ENCODE measurements at places on chromosomes 5 and 9.

GRCh38 chr9:105425816-105426433, 21.9 kb upstream of the FSD1L start:
- DNase-seq, result no peak

DNA sequence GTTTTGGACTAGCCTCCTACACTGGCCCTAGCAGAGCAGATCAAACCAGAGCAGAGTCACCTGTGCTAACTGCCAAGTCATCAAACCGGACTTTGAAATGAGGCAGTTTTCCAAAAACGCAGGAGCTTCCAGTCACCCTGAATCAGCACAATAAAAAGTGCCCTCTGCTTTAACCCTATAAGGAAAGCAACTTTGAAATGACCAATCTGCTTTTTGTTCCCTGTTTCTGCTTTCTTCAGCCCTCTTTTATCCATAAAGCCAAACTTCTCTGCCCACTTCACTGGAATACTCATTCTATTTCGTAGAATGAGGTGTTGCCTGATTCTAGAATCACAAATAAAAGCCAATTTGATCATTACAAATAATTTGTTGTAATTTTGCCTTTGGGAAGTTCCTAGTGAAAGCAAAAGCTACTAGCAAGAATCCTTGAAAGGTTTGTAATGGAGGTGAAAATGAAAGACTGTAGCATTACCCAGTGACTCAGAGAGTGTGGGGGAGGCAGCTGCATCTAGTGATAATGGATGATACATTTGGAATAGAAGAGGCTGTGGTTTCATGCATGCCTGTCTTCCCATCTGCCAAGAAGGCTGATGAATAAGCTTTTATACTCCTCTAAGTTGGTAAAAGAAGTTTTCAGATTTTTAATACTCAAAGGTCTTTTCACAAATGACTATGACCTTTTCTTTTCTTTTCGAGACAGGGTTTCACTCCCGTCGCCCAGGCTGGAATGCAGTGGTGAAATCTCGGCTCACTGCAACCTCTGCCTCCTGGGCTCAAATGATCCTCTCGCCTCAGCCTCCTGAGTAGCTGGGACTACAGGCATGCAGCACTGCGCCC, 14.9 kb downstream of the SPAAR start:
- DNase-seq, result peak; percentile 21

- DNase-seq, result no peak
These were observed 4.3 kb downstream of the NPR2 start for GRCh38 chr9:35795695-35796094.

DNA sequence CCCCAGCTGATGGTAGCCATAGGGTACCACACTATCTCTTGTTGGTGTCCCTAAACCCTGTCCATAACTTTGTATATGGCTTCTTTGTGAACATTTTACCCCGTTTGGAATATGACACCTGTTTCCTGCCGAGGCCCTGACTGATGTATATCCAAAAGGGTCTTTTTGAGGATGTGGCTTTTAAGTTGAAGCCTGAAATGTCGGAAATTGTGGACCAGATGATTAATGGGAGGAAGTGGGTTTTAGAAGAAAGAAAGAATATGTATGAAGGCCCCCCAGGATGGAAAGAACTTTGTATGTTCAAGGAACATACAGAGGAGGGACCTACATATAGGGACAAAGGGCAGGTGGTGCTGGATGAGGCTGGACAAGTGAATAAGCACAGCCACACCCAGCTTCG, 16.7 kb upstream of the TNFSF8 start:
- no peak for DNase-seq

DNA sequence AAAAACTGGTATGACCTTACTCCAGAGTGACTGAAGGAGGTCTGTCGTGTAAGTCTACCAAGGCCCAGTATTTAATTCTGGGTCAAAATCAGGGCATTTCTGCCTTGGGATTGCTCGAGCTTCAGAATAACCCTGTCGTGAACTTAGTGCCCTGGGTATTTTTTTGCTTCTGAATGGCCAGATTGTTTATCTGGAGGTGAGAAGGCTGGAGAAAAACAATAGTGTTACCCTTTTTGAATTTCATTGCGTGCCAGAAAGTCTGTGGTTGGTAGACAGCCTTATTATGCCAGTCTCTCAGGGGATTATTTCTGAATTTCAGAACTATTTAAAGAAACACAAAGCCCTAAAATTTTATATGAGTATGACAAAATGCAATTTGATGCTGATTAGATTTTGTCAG, 323.4 kb downstream of the CSNK1G3 start:
- no peak for DNase-seq

DNA sequence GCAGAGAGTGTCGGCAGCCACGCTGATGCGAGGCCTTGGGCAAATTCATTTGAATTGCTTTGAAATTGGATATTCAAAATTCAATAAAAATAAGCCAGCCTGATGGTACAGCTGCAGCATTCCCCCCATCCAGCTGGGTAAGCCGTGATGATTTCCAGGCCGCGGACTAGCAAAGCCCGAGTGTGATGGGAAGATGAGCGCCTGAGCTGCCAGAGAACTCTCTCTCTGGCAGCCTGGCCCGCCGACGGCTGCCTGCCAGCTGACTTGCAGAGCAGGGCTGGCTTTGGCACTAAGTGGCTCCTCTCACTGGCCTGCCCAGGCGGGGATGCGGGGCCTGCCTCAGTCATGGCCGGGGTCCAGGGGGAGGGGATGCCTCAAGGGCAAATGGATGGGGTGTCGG, 268.3 kb upstream of the WWC1 start:
- peak; percentile 72 for DNase-seq

DNA sequence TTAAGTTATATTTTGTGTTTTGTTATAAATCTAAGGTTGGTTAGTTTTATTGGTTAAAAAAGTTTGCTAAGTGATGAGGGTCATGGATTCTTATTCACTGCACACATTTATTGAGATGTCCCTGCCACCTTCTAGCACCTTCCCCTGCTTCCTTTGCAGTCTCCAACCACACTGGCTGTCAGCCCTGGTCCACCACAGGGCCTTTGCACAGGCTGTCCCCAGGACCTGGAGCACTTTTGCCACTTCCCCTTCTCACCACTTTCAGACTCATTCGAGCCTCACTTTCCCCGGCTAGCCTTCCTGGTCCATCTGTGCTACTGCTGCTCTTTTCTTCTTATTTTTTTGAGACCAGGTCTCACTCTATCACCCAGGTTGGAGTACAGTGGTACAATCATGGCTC, 45.3 kb downstream of the ARHGAP26 start:
- no peak for DNase-seq

- no peak for DNase-seq
These were observed 12.9 kb downstream of the NIPSNAP3B start for GRCh38 chr9:104776797-104777196.

DNA sequence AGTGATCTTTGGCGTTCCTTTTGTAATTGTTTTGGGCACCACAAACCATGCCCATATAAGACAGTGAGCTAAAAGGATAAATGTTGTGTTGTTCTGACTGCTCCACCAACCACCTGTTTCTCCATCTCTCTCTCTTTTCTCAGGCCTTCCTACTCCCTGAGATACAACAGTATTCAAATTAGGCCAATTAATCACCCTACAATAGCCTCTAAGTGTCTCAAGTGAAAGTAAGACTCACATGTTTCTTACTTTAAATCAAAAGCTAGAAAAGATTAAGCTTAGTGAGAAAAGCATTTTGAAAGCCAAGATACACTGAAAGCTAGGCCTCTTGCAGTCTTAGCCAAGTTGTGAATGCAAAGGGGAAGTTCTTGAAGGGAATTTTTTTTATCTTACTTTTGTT, 268.8 kb upstream of the NREP start:
- no peak for DNase-seq

DNA sequence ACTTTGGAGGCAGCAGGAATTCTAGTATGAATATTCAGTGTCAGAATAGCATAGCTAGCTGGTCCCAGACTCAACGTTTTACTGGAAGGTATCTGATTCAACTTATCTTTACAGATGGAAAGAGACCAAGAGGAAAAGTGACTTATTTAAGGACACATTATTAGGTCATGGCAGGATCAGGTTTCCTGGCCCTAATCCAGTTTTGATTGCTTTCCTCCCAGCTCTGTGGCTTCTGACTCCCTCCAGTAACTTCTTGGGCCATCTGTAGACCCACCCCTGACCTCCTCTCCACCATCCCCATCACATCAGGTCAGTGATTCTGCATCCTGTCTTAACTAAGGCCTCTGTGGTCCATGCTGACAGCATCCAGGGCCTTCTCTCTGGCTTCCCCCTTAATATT, 38.4 kb downstream of the SH3TC2 start:
- no peak for DNase-seq

GRCh38 chr5:10440367-10440990, 1.2 kb upstream of the ROPN1L start:
- DNase-seq, result no peak

DNA sequence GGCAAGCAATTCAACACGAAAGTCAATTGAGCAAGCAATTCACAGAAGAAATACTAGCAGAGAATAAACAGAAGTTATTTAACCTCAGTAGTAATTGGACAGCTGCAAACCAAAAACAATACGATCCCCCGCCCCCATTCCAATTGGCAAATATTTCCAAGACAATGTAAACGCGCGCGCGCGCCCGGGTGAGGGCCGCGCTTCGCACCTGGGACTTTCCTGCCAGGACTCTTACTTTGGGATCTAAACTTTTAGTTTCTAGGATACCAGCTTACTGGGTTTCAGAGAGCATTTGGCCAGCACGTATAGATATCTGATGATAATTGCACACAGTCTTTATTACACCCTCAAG, 8.6 kb downstream of the RUFY1 start:
- no peak for DNase-seq

- DNase-seq, result no peak
These were observed 86.6 kb downstream of the GABRA1 start for GRCh38 chr5:161934486-161934885.

DNA sequence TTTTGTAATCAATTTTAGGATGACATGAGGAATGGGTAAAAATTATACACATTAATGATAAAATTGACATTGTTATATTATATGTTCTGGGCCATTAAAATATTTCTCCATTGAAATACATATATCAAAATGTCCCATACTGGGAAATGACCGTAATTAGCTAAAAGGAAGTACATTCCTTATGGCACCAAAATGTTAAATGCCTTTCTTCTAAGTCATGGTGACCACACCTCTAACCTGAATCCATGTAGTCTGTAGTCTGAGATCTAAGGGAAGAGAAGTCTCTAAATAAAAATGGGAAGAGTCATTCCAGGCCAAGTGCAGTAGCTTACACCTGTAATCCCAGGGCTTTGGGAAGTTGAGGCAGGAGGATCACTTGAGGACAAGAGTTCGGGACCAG, 10.0 kb upstream of the GDA start:
- DNase-seq, result no peak

DNA sequence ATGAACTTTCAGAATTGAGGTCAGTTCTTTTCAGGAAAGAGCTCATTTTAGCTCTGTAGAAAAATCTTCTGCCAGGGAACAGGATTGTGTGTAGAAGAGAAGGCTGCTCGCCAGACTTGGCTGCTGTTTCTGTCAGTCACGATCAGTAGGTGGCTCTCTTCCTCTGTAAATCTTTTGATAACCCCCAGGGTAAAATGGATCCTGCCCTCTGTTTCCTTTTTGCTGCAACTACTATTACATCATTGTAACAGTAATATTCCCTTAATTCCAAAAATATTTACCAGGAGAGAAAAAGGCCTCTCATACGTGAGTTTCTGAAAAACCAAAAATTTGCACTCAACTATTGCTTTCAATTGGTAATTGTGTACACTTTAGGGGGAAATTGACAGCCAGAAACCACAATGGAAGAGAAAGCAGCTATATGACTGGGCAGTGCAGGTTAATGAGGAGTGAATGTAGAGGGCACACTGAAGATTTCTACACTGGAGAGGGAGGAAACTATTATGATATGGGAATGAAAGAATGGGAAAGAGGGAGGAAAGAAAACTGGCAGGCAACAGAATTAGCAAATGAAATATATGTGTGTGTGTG, 12.3 kb downstream of the IFNA21 start:
- DNase-seq, result peak; percentile 27

- DNase-seq, result no peak
These were observed 28.3 kb upstream of the UHRF2 start for GRCh38 chr9:6384732-6385131.

- no peak for DNase-seq
These were observed 10.8 kb upstream of the ADRA1B start for GRCh38 chr5:159905496-159905895.

GRCh38 chr5:3300726-3301125, 294.9 kb upstream of the IRX1 start:
- DNase-seq, result no peak

- DNase-seq, result no peak
These were observed 48.6 kb downstream of the SHB start for GRCh38 chr9:38020151-38021076.

DNA sequence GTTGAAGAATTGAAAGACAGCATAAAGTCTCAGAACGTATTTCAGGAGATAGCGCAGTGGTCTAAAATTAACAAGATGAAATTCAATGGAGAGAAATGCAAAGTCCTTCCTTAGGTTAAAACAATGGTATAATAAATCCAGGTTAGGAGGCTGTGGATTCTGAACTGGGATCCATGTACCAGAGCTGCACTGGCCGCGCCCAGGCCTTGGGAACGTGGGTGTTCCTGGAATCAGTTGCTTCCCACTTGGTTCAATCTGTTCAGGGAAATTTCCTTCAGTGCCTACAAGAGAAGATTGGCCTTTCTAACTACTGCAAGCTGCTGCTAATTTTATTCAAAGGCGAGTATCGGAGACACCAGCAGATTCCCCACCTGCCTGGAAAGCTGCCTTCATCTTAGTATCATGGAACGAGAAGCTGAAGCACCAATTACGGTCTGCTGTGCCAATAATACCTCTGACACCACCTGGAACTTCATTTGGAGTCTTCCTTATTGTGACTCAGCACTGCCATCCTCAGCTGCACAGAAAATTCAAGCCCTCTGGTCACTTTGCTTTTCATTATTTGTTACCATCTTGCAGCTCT, 14.3 kb upstream of the CTNND2 start:
- DNase-seq, result no peak

DNA sequence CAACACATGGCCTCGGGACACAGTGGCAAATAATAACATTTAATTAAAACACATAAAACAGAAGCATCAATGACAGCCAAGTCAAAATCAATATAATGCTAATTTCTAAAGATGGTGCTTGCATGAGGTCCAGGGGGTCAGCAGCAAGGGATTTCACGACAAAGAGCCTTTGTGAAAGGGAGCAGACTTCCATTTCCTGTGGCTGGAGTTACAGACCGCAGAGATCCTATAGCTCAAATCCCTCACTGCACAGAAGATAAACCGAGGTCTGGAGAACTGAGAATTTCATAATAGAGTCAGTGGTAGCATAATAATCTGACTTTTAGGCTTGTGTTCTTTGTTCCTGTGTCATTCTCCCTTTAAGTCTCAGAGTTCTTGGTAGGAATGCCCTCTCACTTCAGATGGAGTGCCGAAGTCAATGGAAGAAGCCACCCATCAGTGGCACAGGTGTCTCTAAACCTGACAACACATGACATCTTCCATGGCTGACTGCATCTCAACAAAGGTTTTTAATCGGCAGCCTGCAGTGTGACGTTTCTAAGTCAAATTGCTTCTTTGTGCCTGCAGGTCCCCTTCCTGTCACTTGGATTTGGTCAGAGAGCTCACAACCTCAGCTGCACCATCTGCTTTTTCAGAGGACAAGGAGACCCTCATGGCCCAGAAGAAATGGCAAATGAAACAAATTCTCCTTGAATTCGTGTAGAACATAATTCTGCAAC, 67.4 kb downstream of the CARTPT start:
- peak; percentile 66 for DNase-seq

GRCh38 chr5:60727033-60727679, 27.2 kb upstream of the DEPDC1B start:
- DNase-seq, result no peak

- no peak for DNase-seq
These were observed 490.2 kb upstream of the NUDT12 start for GRCh38 chr5:104052558-104053352.

- DNase-seq, result no peak
These were observed 133.0 kb downstream of the ATG10 start for GRCh38 chr5:82104872-82105271.

GRCh38 chr5:34717426-34718327, 61.5 kb downstream of the RAI14 start:
- DNase-seq, result peak; percentile 83
